ENCODE measurements at places on chromosomes 2 and 18. TPM values are rescaled to one million over a fixed set of nuclear protein-coding genes. Genes with fewer than 3 reads are reported as not detected.

The SLC16A14 gene
- total RNA-seq, result 0.49 TPM

The PAX8 gene
- total RNA-seq, result under 0.01 TPM

The LIMS4 gene
- total RNA-seq, result 15.1 TPM

The SERPINB10 gene
- total RNA-seq, result not detected

The CRYGC gene
- not detected for total RNA-seq

The ACADL gene
- total RNA-seq, result not detected

The PUM2 gene
- 17.0 TPM for total RNA-seq

The GALNT14 gene
- not detected for total RNA-seq

The DSG1 gene
- total RNA-seq, result not detected

The KCNJ13 gene
- total RNA-seq, result not detected

The MC4R gene
- not detected for total RNA-seq

The TMEM131 gene
- 29.5 TPM for total RNA-seq

The TCF23 gene
- total RNA-seq, result under 0.01 TPM

The RGPD4 gene
- not detected for total RNA-seq

The NT5C1B gene
- total RNA-seq, result not detected

The THSD7B gene
- total RNA-seq, result not detected

The ST8SIA5 gene
- total RNA-seq, result not detected

The ASAP2 gene
- 27.3 TPM for total RNA-seq

All from cardiac atrium fibroblast (primary cell).